ENCODE measurements at places on chromosomes 1 and 21. TPM values are rescaled to one million over a fixed set of nuclear protein-coding genes. Genes with fewer than 3 reads are reported as not detected.

GRCh38 chr1:21866707-21867043, 54.6 kb downstream of the LDLRAD2 start:
- no peak for DNase-seq

- DNase-seq = no peak
These were observed 19.9 kb downstream of the ZNF648 start for GRCh38 chr1:182041615-182042014.

Gene KCNN3
- total RNA-seq = 5.4 TPM

GRCh38 chr1:73781251-73781650, 416.7 kb downstream of the LRRIQ3 start:
- no peak for DNase-seq

Gene AQP10
- total RNA-seq = not detected

- no peak for DNase-seq
These were observed 1267.7 kb upstream of the ADGRL4 start for GRCh38 chr1:80274256-80274655.

GRCh38 chr1:87296206-87296605, 32.5 kb upstream of the LMO4 start:
- no peak for DNase-seq

GRCh38 chr1:167068761-167069160, 21.4 kb downstream of the GPA33 start:
- no peak for DNase-seq

Gene TNFRSF8
- total RNA-seq = 0.36 TPM

- DNase-seq = peak; percentile 69
These were observed 70.0 kb downstream of the LUZP1 start for GRCh38 chr1:23098463-23099170.

DNA sequence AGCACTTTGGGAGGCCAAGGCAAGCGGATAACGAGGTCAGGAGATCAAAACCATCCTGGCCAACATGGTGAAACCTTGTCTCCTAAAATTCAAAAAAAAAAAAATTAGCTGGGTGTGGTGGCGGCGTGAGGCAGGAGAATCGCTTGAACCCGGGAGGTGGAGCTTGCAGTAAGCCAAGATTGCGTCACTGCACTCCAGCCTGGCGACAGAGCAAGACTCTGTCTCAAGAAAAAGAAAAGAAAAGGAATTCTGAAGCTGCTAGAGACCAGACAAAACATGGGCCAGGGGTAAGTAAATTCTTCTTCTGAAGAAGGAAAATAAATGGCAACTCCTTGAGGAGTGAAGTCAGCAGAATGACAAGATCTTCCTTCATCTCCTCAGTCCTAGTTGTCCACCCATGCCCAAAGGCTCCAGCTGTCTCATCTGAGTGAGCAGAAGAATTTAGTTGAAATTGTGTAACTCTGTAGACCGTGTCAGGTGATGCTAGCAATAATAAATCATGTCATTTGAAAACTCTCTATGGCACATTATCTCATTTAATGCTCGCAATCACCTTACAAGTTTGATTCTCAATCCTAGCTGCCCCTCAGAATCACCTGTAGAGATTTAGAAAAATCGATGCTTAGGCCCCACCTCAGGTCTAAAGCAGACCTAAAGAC, 14.3 kb downstream of the PDZK1 start:
- DNase-seq = no peak

DNA sequence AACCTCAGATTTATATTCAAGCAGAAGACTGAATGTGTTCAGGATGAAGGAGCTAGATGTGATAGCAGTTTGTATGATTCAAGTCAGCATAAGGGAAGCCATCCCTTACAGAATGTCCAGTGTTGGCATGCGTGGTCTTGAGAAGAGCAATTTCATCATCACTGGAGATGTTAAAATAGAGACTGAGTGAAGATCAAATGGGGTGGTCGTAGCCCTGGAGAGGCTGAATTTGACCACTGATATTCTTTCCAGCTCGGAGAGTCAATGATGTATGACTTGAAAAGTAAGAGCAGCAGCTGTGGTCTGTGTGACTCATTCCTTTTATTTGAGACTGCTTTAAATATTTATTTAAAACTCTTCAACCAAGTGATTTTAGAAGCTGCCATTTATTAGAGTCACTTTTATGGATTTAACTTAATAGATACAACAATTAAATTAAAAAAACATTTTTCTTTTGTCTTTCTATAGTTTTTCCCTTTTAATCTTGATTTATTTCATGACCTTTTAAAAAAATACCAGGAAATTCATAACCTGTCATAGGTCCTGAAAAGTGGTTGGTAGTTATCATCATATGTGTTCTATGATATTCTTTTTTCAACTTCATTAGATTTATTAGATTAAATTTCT, 15.5 kb downstream of the FMN2 start:
- DNase-seq = no peak

DNA sequence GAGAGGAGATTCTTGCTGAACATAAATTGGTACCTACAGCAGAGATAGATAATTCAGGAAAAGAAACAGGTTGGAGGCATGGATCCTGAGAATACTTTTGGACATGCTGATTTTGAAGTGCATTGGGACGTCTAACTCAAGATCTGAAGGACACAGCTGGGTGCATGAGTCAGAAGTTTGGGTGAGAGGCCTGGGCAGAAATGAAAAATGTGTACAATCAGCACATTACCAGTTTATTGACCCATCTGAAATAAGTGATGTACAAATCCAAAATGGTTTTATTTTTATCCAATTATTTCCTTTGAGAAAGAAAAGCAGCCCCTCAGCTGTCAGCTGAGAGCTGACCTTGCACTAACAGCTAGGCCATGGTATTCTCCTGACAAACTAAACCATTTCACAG, 975.2 kb upstream of the B3GALT2 start:
- DNase-seq = no peak

- no peak for DNase-seq
These were observed 76.2 kb downstream of the EIF4G3 start for GRCh38 chr1:21100481-21100921.

Gene FAM3B
- 116 TPM for total RNA-seq

DNA sequence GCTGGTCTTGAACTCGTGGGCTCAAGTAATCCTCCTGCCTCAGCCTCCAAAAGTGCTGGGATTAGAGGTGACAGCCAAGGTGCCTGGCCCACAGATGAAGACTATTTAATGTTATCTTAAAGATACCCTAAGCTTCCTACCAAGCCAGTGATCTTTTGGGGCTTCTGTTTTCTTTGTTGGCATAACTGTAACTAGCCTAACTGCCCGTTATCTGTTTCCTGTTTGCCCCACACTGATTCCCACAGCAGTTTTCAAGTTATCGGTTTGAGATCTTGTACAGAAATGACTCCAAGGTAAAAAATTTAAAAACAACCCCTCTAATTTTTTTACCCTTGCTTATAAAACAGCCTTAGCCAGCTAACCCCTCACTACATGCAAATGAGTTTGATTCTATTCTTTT, 12.4 kb downstream of the SELL start:
- no peak for DNase-seq

GRCh38 chr1:247639381-247639981, 34.1 kb downstream of the OR2G3 start:
- peak; percentile 59 for DNase-seq

DNA sequence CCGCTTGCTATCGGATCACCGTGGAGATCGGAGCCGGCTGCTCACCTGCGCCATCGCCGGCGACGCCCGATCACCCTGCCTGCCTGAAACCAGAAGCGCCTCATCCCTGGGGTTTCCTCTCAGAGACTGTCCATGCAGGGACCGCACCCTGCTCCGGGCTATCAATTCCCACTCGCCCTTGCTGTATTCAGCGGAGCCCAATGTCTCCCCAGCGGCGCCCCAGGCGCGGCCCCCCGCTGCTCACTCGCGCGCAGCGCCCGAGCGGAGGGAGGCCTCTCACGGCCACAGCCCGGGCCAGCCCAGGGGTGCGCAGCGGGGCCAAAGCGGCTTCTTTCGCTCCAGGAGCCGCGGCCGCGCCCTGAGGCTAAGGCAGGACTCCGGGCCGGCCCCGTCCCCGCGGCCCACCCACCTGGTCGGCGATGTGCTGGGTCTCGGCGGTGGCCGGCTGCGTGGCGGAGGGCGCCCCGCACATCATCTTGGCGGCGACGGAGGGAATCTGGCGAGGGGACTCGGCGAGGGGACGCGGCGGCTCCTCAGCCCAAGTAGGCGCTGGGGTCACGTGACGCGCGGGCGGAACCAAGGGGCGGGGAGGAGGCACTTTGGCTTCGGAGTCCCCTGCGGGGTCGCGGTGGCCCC, at the start of gene CSTB:
CSTB (minus strand) TSS at position 514 of the 636 bp plus-strand sequence; CDS start at position 475, 39 bp downstream.
- peak; percentile 92 for DNase-seq

GRCh38 chr1:19166066-19166465, 44.0 kb downstream of the UBR4 start:
- no peak for DNase-seq

Gene LRRC41
- 76.6 TPM for total RNA-seq

DNA sequence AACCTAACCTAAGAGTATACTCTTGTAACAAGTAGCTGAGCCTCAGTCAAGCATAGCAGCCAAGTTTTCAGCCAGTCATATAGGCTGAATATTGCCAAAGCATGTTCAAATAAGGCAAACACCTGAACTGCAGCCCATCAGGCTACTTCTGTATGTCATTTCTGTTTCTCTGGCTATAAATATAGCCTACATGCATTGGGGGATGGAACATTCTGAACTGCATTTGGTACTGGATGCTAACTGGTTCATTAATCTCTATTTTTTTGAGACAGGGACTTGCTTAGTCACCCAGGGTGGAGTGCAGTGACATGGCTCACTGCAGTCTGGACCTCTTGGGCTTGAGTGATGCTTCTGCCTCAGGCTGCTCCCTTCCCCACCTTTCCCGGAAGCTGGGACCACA, 37.3 kb downstream of the MAST2 start:
- DNase-seq = no peak

DNA sequence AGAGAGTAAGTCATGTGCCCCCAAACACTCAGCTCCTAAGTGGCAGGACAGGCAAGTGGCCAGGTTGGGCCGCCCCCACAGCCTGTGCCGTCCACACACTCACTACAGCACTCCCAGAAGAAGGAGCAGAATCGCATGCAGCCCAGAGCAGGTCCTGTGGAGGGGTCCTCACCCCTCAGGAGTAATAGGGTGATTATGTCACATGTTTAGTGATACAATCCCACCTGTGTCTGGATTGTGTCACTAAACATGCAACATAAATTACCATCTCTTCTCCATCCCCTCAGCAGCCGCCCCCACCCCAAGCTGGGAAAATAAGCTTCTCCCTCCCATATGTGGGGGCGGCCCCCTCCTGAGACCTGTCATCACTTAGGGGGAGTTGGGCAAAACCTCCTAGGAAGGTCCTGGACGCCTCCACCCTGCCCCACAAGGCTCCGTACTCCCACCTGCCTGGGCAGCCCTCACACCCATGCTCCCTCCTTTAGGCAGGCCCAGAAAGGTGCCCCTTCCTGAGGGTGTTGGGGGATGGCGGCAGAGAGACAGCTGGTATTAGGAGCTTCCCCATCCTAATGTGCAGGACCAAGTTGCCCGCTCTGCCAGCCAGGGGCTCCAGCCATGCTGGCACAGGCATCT, 56.9 kb downstream of the STUM start:
- no peak for DNase-seq

Gene CFAP57
- total RNA-seq = 0.47 TPM

Gene C1orf35
- total RNA-seq = 16.5 TPM

GRCh38 chr21:31161157-31161556, 122.9 kb upstream of the KRTAP19-8 start:
- DNase-seq = no peak

DNA sequence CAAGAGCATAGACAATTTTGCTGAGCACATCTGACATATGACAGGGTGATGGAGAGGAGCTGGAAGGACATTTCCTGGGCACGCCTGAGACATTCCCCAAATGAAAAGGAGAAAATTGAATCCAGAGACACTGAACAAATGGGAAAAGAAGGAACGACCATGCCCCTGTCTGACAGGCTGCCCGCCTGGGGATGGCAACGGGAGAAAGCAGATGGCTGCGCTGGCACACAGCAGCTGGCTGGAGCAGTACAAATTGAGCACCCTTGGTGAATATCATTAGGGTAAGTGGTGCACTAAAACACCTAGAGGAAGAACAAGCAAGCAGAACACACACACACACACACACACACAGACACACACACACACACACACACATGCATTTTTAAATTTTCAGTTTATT, 174.3 kb upstream of the DUSP10 start:
- DNase-seq = no peak

DNA sequence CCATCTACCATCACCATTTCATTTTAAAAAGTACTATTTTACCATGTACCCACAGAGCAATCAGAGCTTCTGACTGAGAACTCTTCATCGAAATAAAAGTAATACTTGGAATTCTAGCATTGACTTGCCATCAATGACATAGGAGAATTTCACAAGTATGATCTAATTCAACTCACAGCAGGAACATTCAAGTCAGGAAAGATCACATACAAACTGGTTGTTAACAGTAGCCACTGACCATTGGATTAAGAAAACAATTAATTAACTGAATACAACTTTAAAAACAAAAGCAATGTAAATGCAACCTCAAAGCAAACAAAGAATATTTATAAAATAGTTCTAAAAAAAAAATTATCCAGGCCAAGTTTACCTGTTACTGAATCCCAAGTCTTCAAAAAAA, 18.8 kb downstream of the RNF115 start:
- no peak for DNase-seq

GRCh38 chr1:171142416-171143385, 42.4 kb upstream of the FMO2 start:
- DNase-seq = peak; percentile 45

DNA sequence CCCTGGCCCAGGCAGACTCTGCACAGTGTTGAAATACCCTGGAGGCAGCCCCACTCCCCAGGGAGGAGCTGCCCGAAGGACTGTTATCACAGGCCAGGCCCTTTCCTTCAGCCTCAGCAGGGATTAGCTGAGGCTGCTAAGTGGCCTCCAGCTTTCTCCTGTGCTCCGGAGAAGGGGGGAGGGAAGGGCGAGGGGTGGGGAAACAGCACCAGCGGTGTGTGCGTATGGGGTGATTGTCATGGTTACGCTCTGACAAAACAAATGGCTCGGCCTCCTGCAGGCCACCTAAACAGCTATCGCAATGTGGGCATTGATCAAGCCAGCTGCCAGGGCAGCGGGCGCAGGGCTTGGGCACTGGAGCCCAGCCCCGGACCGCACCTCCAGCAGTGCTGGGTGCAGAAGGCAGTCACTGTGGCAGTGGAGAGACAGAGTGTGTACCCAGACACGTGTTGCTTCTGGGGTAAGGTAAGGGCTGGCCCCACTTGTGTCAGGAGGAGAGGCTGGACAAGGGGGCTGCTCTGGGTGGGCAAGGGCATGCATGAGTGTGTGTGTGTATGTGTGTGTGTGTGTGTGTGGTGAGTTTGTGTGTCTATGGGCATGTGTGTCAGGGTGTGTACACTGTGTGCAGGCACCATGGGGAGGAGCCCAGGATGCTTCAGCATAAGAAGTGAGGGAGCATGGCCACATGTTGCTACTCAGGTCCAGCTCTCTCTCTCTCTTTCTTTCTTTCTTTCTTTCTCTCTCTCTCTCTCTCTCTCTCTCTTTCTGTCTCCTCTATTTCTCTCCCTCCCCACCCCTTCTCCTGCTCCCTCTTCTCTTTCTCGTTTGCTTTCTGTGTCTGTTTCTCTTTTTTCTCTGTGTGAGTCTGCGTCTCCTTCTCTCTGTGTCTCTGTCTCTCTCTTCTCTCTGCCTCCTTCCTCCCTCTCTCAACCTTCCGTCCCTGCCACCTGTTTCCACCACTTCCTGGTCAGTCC, at the start of gene VWA5B1:
VWA5B1 (plus strand) TSS at position 252 of the 974 bp plus-strand sequence. CDS start 19,727 bp downstream, outside the sequence.
- peak; percentile 56 for DNase-seq
